NCI-H524 (cell line): ENCODE measurements at places on chromosomes 12 and 14.
A peak's percentile ranks its signal among the peaks of the same experiment; 100 is the strongest.

- no peak for DNase-seq
Observed at GRCh38 chr12:92769124-92769901, 66.5 kb downstream of the PLEKHG7 start.

- DNase-seq = no peak
Observed at GRCh38 chr14:64253672-64254071, 40.5 kb downstream of the ESR2 start.

GRCh38 chr14:91350813-91351511, 66.7 kb downstream of the CCDC88C start:
- DNase-seq = no peak

- no peak for DNase-seq
Observed at GRCh38 chr12:4280351-4281163, 7.0 kb downstream of the CCND2 start.

- DNase-seq = peak; percentile 95
Observed at GRCh38 chr14:34872822-34873588, 2.2 kb downstream of the BAZ1A start.

DNA sequence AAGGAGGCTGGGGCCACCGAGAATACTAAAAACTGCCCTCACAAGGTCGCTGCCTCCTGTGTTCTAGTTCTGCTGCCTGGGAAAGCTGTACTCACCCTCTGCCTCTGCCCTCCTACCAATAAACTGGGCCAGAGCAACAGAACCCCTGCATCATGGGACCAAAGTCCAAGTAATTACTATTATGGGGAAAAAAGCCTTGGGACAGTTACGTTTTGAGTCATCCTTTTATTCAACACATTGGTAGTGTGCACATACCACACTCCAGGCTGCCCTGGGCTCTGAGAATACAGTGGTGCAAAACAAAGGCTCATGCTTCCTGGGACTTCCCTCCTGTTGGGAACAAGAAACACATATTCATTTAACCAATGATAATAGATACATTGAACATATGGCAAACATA, 49.0 kb downstream of the CACNA1C start:
- no peak for DNase-seq

GRCh38 chr12:52926596-52927234, 21.8 kb upstream of the KRT8 start:
- DNase-seq = no peak

DNA sequence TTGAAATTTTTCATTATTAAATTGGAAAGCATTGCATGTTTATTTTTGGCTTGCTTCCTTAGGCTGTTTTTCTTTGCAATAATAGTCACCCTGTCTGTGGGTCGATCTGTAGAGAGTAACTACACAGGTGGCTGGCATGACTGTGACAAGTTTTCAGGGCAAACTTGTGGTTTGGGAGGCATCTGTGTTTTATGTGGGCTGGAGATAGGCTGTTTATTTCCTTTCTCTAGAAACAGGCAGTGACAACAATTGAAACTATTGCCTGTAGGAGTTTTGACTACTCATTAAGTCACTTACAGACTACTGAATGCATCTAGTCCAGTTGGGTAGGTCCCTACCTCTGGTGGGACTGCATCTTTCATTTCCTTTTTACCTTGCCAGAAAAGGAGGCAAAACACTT, 155.6 kb downstream of the DYRK2 start:
- no peak for DNase-seq

DNA sequence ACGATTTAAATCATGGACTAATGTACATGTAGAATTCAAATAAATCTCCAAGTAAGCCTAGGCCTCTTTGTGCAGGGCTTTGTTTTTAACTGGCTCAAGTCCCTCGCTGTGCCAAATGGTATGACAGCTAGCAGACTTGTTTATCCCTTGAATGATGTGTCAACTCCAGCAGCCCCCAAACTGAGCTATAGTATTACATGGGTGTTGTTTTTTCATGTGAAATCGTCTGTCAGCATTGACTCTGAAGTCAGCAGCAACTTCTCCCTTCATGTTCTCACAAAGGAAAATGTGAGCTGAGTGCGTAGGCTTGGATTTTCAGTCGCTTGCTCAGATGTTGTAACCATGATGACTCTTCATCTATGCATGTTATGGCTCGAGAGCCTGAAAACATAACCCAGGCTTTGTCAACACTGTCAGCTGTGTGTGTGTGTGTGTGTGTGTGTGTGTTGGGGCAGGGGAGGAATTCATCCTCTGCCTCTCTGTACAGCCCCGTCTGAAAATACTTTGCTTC, 73.3 kb downstream of the PTHLH start:
- no peak for DNase-seq

DNA sequence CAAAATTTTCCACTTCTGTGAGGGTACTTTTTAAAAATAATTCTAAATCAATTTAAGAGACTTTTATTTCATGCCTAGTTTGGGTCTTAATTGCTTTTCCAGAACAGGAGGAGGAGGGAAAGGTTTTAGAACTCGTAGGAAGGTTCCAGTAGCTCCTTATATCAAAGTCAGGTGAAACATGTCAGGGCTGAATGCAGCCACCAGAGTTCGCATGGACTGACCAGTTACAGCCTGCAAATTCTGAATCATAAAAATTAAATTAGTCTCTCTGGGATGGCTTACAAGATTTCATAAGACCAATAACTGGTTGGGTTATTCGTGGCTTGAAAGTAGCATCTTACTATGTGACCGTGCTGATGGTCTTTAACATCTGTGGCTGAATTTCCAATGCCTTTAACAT, 397 bp downstream of the BDKRB1 start:
- no peak for DNase-seq

- DNase-seq = no peak
Observed at GRCh38 chr14:72699852-72700257, 194.0 kb downstream of the DPF3 start.
